ENCODE measurements at places on chromosomes 2 and 18. TPM values are rescaled to one million over a fixed set of nuclear protein-coding genes. Genes with fewer than 3 reads are reported as not detected.

WNT10A gene
- not detected for total RNA-seq

- DNase-seq: no peak
Observed at GRCh38 chr2:48415836-48416515, 114.0 kb upstream of the STON1 start.

DSG4 gene
- total RNA-seq: not detected

GRCh38 chr2:35454966-35455638, 900.5 kb upstream of the CRIM1 start:
- peak; percentile 42 for DNase-seq

GDF7 gene
- total RNA-seq: 0.33 TPM

DNA sequence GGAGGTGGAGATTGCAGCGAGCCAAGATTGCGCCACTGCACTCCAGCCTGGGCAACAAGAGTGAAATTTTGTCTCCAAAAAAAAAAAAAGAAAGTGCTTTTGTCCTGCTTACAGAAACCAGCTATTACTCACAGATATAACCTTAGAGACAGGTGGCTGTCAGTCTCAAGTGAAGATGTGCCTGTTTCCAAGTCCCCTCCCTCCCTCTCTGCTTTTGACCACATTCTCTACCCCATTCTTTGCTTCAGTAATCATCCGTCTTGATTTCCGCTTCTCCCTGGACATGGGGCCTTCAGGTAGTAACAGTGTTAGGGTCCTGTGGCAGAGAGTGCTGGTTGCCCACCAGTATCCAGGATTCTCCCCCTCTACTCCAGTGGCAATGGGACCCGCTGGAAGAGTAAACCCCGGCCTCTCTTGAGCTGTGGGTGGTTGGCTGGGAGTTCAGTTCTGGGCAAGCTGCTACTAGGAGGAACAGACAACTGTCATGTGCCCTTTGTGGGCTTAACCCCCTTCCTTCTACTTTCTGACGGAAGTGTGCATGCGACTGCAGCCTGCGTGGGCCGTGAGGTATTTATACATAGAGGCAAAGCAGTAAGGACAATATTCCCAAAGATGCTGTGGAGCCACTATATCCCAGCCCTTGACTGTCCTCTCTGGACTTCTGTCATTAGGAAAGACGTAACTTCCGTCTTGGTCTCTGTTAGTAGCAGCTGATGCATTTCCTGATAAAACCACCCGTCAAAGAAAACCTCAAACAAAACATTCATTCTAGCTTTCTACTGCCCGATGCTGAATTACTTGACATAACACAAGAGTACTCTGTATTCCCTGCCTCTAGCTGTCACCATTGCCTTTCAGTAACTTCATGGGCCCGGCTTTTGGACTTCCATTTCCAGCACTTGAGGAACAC, 17.8 kb downstream of the PDCL3 start:
- no peak for DNase-seq

DNA sequence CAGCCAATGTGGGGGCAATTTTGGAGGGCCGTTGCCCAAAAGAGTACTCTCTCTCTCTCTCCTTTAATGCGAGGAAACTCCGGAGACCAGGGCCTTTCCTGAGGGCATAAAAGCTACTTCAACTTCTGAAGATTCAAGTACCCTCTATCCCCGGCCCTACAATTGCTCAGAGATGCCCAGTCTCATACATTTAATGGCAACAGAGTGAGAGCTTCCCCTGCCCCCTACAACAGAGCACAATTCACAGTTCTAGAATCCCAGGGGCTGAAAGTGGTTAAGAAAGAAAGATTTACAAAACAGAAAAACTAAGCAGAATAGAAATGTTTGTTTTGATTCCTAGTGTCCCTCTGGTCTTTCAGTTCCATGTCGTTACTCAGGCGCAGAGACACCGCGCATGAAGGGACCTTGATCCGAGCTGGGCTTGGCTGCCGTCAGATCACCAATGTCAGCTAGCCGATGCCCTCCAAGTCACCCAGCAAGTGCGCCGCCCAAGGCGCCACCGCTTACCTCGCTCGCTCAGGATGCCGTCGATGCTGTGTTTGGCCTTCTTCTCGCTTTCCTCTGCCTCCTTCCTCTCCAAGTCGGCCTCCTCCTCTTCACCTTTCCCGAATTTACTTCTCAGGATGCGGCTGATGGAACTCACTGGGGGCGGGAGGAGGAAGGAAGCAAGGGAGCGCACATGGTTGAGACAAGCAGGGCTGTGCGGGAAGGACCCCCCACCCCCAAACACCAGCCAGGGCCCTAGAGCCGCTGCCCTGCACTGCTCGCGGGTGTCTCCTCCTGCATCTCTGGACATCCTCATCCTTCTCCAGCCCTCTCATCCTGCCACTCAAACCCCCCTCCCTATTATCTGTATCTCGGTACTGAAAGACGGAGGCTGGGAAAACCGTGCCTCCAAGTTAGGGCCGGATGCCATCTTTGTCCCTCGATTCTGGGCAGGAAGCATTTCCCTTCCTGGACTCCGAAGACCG, 4.9 kb downstream of the PAX3 start:
- DNase-seq: no peak

DNA sequence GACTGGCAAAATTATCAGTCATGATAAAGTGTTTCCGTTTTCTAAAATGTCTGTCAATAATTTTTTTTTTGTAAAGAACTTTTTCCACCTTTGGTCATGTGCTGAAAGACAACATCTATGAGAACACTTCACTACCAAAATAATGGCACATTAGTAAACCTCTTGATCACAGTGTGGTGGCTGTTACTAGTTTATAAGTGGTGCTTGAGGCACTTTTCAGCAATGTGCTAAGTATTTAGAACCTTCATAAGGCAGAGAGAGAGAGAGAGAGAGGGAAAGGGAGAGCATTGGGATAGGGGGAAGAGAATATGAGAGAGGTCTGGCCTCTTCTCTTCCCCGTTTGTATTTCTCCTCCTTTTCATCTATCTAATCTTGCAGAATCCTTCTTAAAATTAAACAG, 1.1 kb upstream of the NYAP2 start:
- DNase-seq: no peak

DPP10 gene
- not detected for total RNA-seq

GRCh38 chr2:216903470-216903869, 43.6 kb upstream of the TNP1 start:
- no peak for DNase-seq

FAM237A gene
- not detected for total RNA-seq

ATL2 gene
- total RNA-seq: 62.1 TPM

DNA sequence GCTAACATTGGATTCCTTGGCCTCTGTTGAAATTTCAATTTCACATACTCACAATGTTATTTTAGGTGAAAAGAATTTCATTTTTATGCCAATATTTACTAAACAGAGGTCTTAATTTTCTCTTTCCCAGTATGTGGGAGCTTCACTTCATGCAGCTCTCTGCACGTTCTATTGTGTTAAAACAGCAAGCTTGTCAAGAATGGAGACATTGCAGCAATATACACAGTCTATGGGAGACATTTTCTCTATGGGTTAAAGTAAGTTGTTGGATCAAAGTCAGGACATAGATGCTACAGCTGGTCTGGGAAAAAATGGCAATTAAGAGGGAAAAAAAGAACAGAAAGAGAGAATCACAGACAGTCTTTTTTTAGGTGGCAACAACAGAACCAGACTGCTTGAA, 70.4 kb upstream of the ARHGAP15 start:
- peak; percentile 5 for DNase-seq

IL1A gene
- 0.17 TPM for total RNA-seq

BCL2 gene
- 3.6 TPM for total RNA-seq

DNA sequence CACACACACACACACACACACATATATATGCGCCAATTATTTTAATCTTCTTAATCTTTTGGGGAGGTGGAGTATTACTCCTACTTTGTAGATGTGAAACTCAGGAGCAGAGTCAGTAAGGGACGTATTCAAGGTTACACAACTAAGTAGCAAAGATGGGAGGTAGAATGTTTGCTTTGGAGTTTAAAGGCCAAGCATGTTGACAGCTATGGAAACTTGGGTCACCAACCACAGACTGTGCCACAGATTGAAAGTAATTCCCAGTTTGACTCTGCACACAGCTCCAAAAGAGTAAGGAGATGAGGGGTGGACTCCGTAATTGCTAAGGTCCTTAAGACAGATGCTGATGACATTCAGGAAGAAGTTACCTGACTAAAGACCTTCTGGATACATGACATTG, 124.8 kb upstream of the ITGB6 start:
- DNase-seq: no peak

DNA sequence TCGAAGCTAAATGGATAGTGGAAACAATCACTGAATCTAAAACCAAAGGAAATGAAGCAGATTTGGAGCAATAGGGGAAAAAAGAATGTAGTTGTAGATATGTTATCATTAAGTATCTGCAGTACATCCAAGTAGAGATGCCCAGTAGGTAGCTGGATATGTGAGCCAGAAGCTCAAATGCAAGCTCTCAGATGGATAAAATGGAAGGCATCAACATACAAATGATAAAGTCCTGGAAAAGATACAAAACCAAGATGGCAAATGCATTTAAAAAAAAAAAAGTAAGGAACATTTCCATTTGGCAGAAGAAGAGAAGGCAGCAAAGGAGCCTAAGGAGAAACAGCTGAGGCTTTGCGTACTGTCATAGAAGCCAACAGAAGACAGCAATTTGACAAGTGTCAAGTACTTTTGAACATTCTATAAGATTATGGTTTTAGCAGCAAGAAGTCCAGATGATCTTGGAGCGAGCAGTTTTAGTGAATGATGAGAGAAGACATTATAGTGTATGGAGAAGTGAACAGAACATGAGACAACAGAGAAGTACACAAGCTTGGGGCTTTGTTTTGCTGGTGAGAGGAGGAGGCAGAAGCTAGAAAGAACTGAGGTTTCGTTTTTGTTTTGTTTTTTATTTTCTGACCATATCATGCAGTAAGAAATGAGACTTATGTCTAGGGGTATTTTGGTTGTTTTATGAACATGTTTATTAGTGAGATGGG, 18.3 kb downstream of the ROCK2 start:
- DNase-seq: no peak

- no peak for DNase-seq
Observed at GRCh38 chr2:44742057-44742456, 199.4 kb upstream of the SIX3 start.

GRCh38 chr2:85523903-85524335, 15.0 kb upstream of the MAT2A start:
- no peak for DNase-seq

CNPPD1 gene
- total RNA-seq: 33.5 TPM

GRCh38 chr2:200578778-200579177, 7.0 kb upstream of the AOX1 start:
- peak; percentile 13 for DNase-seq

DNA sequence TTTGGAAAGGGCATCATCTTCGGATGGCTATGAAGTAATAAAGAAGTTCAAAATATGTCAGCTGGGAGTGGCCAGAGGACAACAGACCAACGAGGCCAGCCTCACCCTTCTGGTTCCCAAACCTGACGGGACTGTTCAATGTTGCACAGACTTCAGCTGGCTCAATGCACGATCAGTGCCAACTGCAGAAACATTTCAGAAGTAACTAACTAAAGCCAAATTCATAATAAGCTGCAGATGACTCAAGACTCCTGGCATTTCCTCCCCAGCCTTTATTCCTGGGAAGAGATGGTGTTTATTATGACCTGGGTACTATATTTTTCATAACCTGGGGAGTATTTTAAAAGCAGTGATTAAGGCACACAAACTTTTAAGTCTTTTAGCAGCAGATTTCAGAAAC, 3.8 kb upstream of the ATP6V1C2 start:
- peak; percentile 77 for DNase-seq

- no peak for DNase-seq
Observed at GRCh38 chr2:222436040-222436413, 11.7 kb downstream of the SGPP2 start.

CLEC4F gene
- not detected for total RNA-seq

DNA sequence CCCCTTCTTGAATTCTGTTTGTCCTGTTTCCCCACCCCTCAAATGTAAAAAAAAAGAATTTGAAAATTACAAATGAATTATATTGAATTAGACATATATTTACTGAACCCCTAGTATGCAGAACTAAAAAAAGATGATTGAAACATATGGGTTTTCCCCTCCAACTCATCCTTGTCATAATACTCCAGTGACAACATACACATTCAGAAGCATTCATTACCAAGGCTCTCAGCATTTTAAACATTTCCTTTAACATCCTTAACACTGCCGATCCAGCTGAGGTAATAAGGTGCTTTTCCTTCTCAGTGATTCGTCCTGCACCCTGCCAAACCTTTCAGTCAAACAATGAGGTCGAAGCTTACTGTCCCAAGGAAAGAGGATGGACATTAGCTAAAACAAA, 53.1 kb upstream of the DTNB start:
- no peak for DNase-seq

FOXD4L1 gene
- 0.17 TPM for total RNA-seq

DNA sequence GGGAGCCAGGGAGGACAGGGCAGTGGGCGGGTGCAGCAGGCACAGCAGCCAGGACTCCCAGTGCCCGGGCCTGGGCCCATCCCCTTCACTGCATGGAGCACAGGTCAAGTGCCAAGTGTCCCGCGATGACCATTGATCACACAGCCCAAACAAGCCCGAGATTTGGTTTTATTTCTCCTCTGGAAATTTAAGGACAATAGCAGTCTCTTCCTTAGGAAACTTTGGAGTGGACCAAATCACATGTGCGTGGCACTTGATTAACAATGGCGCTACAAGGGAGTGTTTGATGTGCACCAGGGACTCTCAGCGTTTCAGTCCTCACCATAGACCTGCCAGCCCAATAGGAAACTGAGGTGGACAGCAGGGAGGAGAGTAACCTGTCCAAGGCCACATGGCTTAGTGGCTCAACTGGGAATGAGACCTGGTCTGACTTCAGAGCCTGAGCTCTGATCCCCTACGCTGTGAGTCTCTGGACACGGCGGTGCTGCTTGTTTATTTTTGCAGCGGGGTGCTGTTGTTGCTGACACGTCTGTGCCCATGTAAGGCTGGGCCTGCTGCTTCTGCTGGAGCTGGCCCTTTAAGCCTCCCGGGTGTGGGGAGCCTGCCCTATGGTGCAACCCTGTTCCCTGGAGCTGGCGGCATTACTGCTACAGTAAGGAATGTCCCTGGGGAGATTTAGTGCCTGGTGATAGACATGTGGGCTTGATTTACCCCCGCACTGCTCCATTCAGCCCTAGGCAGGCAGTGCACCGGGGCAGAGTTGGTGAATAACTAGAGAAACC, 194.2 kb downstream of the INHBB start:
- DNase-seq: peak; percentile 88

C2orf66 gene
- total RNA-seq: 0.26 TPM

DNA sequence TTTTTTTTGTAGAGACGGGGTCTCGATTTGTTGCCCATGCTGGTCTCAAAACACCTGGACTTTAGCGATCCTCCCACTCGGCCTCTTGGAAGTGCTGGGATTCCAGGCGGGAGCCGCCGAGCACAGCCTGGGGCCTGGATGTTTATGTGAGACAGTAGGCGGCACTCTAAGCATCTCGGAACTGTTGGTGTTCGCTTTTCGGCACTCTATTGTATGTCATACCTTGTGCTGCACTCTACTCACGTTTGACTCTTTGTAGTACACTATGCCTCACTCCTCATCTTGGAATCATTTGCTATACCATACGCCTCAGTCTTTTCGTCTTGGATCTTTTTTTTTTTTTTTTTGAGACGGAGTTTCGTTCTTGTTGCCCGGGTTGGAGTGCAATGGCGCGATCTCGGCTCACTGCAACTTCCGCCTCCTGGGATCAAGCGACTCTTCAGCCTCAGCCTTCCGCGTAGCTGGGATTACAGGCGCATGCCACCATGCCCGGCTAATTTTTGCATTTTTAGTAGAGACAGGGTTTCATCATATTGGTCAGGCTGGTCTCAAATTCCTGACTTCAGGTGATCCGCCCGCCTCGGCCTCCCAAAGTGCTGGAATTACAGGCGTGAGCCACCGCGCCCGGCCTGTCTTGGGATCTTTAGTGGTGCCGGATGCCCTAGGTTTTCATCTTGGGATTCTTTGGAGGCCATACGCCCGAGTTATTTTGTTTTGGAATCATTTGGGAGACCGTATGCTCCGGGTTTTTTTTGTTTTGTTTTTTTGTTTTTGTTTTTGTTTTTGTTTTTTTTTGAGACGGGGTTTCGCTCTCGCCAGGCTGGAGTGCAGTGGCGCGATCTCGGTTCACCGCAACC, 24.2 kb upstream of the ZDBF2 start:
- DNase-seq: peak; percentile 31
